ENCODE measurements at places on chromosomes 6 and 20.

GRCh38 chr6:137339929-137340559 is 120.9 kb upstream of the IFNGR1 start:
- DNase-seq = no peak

GRCh38 chr6:137970368-137970767 is 103.3 kb downstream of the TNFAIP3 start:
- DNase-seq = no peak

DNA sequence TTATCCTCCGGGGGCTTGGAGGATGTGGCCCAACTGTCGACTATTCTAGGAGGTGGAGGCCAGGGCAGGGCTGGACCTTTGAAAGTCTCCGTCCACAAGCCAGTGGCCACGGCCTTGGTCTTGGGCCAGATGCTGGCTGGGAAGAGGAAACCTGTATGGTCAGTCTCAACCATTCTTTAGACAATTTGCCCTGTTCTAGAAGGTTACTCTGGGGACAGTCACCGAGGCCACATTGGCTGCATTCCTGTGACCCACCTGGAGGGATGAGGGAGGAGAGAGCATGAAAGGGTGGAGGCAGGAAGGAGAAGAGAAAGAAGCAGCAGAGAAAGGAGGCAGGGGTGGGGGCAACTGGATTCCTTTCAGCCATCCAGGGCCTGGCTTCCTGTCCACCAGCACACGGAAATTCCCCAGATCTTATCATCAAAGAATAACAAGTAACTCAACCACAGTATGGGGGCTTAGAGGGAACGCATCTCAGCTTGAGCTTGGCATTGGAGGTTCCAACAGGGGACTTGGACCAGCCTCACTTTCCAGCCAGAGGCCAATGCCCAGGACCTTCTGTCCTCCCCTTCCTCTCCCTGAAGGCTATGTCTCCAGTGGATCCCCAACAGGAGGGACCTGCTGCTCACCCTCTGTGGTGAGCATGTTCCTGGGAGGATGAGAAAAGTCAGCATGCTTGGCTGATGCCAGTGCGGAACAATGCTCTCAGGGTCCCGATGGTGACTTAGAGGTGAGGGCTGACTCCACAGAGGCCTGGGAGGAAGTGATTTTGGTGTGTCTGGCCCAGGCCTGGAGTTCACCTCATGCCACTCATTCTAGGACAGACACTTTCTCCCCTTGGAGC is 30.4 kb downstream of the TGM2 start:
- DNase-seq = no peak

GRCh38 chr6:113182370-113183141 is 674.6 kb upstream of the MARCKS start:
- no peak for DNase-seq

- no peak for DNase-seq
Observed at GRCh38 chr20:50020288-50020687, 37.5 kb downstream of the SNAI1 start.

GRCh38 chr6:151392427-151392826 is 1.1 kb upstream of the ZBTB2 start:
- no peak for DNase-seq

GRCh38 chr6:26273673-26274588 is 91.1 kb upstream of the BTN3A2 start:
- DNase-seq = no peak

- DNase-seq = no peak
Observed at GRCh38 chr6:25127076-25127837, 151.9 kb upstream of the CARMIL1 start.

GRCh38 chr20:610130-611046 is at the start of gene TCF15:
TSS of gene TCF15 (minus strand) at chr20:610309. CDS start at chr20:610237, 72 bp downstream.
- no peak for DNase-seq

GRCh38 chr20:21901470-21902275 is 196.2 kb downstream of the PAX1 start:
- DNase-seq = no peak

GRCh38 chr20:19349879-19350278 is 137.4 kb downstream of the SLC24A3 start:
- DNase-seq = no peak
